ENCODE measurements at places on chromosomes 12 and 14. TPM values are rescaled to one million over a fixed set of nuclear protein-coding genes. Genes with fewer than 3 reads are reported as not detected.

The WNT1 gene
- total RNA-seq, result not detected

The HEBP1 gene
- total RNA-seq, result 78.7 TPM

The FOXA1 gene
- 32.1 TPM for total RNA-seq

DNA sequence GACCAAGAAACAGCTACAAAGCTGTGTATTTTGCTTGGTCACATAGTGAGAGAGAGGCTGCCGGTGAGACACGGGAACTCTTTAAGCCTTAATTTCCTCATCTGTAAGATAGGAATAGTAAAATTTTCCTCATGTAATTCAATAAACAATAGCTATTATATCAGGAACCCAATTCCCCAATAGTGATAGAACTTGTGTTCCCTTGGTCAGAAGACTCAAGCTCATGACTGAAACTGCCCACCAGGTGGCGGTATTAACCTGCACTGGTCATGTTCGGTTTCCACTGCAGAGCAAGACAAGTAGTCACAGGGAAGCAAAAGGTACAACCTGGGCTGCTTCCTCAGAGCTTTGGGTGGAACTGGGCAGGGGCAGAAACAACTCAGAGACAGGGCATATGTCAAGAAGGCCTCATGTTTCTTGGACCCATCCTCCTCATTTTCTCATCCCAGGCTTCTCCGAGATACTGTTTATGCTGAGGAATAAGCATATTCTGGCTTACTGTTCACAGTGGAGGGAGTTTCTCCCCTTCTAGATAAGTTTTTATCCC is 4.2 kb upstream of the AJUBA start:
- H3K27ac ChIP-seq, result no peak overlapping the region
- H3K4me3 ChIP-seq, result no peak overlapping the region
- no peaks in the 10 kb centered on the region for H3K27me3 ChIP-seq
- H3K4me1 ChIP-seq, result peaks cover 24% of the 10 kb centered on the region
